ENCODE measurements at places on chromosomes 11 and 22. TPM values are rescaled to one million over a fixed set of nuclear protein-coding genes. Genes with fewer than 3 reads are reported as not detected.
A peak's percentile ranks its signal among the peaks of the same experiment; 100 is the strongest.

DNA sequence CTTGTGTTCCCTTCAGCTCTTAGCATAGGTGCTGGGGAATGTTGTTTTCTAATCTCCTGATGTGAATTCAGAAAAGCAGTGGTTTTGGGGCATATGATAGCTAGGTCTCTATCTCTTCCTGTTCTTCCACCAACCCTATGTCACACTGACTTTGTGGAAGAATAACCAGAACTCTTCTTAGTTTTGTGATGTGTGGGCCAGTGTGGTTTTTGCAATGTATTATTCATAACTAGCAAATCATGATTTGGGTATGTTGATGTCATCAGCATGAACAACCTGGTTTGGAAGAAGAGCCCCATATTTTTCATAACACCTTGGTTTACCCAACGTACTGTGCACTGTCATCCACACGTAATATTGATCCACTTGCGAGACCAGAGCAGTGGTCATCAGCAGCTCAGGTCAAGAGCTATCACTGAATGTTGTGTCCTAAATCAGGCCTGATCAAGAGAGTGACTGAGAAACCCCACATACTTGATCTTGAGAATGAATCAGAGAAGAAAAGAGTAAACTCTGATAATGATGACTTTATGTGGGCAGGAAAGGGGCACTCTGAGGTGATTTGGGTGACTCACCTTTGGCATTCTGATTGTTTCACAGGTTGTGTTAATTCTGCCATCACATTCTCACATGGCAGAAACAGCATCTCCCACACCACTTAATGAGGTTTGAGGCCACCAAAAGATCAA, 19.4 kb upstream of the MS4A6E start:
- no peak for DNase-seq

GRCh38 chr22:30984317-30984716, 15.3 kb downstream of the TUG1 start:
- no peak for DNase-seq

DNA sequence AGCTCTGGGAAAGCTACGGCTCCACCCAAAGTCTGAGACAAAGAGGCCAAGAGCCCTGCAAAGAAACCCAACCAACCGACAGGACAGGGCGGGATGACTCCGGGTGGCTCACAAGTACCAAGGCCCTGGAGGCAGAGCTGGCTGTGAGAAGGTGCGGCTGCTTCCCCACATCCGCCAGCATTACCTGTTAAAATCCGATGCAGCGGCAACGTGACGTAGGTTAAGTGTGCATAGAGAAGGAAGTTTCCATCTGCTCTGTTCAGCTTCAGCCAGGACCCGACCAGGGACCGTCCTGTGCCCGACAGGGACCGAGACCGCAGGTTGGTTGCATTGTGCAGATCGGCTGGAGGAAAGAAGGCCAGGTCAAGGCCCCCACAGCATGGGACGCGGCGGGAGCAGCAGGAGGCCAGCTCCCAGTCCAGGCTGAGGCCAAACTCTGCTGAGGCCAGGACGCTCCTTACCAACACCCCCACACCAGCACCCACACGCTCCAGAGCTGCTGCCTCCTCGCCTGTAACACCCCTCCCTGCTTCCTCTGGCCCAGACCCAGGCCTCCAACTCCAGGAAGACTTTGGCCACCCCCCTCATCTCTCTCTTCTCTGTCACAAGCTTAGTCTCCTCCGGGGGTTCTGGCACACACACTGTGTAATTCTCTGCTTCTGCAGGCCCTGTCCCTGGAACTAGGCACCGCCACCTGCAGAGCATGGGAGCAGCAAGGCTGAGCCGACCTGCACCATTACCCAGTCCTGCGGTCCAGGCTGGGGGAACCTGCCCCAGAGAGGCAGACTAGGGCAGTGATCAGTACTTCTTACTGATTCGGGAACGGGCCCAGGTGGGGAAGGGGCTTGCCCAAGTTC, 34.1 kb downstream of the NUP50 start:
- no peak for DNase-seq

DNA sequence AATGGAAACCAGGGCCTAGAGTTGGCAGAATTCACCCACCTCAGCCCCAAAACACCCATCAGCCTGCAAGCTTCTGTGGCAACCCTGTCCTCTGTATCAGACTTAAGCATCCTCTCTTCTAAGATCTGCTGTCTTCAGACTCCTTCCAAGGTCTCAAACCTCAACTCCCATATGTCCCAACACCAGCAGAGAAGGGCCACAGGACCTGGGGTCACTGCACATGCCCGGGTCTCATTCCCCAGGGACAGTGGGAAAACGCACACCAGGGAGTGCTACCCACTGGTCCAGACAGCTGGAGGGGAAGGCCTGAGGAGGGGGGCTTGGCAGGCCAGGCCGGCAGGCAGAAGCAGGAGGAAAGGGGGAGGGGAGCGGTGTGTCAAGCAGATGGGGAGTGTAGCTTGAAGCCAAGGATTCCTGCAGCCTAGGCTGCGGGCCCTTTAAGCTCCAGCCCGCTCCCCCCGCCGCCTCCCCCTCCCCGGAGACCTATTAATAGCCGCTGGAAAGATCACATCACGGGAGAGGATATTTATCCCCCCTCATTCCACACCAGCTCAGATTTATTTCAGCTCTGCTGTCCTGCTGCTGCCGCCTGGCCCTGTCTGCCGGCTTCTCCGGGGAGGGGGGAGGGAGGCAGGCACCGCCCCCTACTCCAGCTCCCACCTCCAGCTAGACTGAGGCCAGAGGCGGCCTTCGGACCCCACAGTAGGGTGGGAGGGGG, 16.7 kb downstream of the BCL9L start:
- peak; percentile 82 for DNase-seq

- DNase-seq: no peak
Observed at GRCh38 chr22:26286091-26286820, 117.0 kb downstream of the SEZ6L start.

- DNase-seq: no peak
Observed at GRCh38 chr11:7826324-7826723, 29.6 kb upstream of the OR5P2 start.

DNA sequence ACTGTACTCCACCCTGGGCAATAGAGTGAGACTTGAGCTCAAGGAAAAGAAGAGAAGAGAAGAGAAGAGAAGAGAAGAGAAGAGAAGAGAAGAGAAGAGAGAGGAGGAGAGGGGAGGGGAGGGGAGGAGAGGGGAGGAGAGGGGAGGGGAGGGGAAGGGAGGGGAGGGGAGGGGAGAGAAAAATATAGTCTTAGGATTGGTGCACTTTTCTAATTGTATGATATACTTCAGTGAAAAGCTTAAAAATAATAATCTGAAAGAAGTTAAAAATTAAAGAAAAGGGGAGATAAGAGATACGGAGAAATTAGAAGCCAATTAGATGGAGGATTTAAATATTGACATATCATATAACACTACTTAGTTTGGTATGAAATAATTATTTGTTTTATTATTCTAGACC, 19.3 kb downstream of the OR52A5 start:
- DNase-seq: no peak

DNA sequence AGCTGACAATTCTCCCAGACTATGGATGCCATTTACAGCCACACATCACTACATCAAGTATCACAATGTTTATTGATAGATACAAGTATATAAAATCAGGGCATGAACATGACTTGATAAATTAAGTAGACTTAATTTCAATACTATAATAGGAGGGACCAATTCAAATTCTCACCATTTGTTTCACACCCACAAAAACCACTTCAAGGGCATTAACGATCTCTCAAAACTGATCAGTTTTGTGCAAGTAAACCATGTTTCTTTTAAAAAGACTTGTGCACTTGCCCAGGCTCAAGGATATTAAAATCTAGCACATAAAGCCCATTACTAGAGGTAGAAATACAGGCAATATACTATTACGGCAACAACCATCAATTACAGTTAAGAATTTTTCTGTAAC, 11.7 kb downstream of the EIF4G2 start:
- no peak for DNase-seq

GRCh38 chr11:35185696-35186095, 46.7 kb downstream of the CD44 start:
- no peak for DNase-seq

DNA sequence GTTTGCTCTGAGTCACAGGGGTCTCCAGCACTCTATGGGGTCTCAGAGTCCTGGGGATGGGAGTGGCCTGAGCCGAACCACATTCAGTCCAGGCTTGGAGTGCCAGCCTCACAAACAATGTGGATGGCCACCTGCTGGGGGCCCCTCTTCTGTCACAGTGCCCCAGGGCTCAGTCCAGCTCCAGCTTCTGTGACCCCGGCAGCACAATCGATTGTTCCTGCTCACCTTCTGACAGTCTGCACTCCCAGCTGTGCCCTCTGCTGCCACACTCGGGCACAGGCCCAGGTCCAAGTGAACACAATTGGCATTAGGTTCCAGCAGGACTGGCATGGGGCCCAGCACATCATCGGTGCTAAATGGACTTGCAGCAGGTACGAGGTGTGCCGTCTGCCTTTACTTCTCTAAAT, 84.8 kb downstream of the TP53I11 start:
- no peak for DNase-seq

- peak; percentile 19 for DNase-seq
Observed at GRCh38 chr11:71241721-71242259, 10.6 kb downstream of the SHANK2 start.

DNA sequence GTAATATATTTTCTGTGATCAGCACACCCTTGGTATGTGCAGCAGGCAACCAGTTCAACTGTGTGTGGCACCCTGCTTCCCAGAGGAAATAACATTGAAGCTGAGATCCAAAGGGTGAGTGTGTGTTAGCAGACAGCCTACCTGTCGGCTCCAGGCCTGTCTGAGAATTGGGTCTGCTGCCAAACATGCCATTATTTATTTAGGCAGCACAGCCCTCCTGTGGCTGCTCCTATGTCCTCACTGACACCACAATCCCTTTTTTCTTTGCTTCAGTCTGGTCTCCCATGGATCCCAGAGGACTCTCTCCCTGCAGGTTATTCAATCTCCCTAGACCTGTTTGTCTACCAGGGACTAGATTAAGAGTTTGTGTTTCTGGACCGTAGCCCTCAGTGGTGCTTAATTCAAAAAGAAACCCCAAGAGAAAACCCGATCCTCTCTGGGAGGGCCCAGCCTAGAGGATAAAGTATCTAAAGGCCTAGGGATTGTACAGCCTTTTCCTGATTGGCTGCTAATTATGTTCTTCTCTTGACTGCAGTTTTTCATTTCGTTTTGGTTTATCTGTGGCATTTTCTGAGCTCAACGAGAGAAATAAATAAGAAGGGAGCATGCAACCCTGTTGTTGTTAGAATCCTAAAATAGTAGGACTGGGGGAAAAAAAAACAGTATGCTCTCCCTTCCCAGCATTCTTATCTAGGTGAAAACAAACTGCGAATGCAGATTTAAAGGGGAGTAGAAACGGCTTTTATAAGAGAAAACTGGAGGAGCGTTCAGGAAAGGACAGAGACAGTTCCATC, 24.1 kb downstream of the KCNE3 start:
- DNase-seq: no peak

GRCh38 chr22:49884503-49885260, 31.0 kb downstream of the ZBED4 start:
- no peak for DNase-seq

Gene AAMDC
- 31.0 TPM for total RNA-seq

Gene CHADL
- 9.5 TPM for total RNA-seq

Gene OR52A1
- not detected for total RNA-seq

Gene TTC36
- not detected for total RNA-seq

Gene FCHSD2
- 7.5 TPM for total RNA-seq

Gene FLRT1
- not detected for total RNA-seq

Gene NECTIN1
- total RNA-seq: 173 TPM

All from suprapubic skin (tissue), 4 donors.